ENCODE measurements at places on chromosomes 3 and 15. TPM values are rescaled to one million over a fixed set of nuclear protein-coding genes. Genes with fewer than 3 reads are reported as not detected.

- DNase-seq: no peak
Measured at GRCh38 chr3:144424606-144425005, 453.0 kb downstream of the DIPK2A start.

- DNase-seq: no peak
Measured at GRCh38 chr15:77018796-77019505, 24.0 kb downstream of the PSTPIP1 start.

DNA sequence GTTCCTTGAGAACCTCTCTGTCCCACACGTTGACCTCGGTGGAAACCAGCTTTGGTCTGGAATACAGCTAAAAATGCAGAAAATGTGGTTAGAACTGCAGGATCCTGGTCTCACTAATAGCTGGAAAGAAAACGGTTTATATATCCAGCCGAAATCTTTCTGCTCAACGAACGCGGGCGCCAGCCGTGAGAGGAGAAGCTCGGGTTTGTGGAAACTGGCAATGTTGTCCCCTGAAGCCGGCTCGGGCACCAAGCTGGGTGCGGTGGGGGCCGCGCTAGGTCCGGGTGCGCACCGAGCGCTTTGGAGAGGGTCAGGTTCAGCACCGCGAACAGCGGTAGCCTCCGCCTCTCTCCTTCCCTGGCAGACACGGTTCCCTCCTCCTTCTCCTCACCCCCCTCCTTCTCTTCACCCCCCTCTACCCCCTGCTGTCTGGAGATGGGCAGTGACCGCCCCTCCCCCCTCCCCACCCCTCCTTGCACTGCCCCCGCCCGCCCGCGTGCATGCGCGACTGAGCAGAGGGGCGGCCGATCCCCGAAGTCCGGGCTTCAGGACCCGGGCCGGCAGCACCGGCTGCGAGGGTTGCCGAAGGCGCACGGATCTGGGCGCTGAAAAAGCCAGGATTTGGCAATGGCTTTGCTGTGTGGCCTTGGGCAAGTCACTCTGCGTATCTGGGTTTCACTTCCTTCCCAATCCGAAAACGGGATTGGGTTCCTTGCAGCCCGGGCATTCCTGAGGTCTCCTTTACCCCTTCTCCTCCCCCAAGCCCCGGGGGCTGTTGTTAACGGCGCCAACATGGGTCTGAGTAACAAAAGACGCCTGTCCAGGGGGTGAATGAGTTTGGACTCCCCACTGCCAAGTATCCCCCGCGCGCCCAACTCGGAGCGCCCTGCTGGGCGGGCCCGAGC is at the start of gene SKOR1:
Gene SKOR1 (plus strand): TSS at position 534 of the 905 bp plus-strand sequence. CDS start 94 bp downstream, at position 628.
- DNase-seq: no peak

DNA sequence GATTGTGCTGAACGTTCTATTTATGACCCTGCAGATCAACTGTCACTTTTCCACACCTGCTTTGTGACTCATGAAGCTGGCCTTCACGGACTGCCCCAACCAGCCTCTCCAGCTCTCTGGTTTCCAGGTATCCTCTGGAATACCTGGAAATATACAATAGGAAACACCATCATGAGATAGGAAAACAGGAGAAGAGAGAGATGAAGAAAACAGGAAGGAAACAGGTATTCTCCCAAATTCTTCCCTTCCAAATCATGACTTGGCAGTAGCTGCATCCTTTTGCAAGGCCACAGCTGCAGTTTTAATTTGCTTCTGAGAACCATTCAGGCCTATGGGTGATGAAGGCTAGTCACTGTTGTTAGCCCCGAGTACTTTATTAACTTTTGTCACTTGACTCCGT is 909.1 kb downstream of the EPHA3 start:
- no peak for DNase-seq

- no peak for DNase-seq
Measured at GRCh38 chr3:45774581-45775521, 21.5 kb downstream of the SLC6A20 start.

DNA sequence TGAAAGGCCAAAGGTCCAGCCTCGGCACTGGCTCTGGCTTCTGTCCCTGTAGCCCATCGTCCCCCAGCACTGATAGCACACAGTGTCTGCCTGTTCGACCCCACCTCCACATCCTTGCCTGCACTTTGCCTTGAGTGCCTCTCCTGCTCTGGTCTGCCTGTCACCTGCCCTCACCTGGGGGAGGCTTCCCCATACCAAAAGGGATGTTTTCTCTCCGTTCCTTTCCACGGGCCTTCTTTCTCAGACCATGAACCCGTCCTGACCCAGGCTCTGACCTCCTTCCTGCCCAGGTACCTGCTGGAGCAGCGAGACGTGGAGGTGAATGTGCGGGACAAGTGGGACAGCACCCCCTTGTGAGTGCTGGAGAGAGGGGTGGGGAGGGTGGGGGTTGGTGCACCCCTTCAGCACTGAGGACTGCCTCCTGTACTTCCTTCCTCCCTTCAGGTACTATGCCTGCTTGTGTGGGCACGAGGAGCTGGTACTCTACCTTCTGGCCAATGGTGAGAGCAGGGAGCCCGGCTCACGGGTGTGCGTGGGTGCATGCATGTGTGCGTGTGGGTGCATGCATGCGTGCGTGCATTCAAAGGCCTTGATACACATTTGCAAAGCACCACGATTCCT is 1.5 kb downstream of the ABTB1 start:
- peak; percentile 12 for DNase-seq

GRCh38 chr3:177831361-177831760 is 634.1 kb upstream of the TBL1XR1 start:
- DNase-seq: no peak

DNA sequence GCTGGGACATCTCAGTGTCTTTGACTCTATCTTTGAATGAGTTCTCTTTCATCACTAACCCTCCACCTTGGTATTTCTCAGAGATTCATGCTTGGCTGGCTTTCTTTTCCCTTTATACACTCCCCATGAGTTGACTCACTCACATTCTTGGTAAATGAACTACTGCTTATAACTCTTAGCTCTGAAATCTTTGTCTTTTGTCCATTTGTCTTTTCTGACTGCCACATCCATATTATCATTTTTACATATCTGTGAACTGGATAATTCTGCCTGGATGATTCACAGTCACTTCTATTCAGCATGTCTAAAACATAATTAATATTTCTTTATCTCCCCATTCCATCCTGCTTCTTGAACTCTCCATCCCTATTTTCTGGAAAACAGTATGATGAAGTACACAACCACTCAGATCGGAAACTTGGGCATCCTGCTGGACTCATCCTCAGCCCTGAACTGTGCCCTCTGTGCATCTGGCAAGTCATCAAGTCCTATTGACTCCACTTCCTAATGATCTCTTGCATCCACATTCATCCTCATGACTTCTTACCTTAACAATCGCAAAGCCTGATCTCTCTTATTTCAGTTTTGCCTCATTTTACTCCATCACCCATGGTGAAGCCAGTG is 66.9 kb downstream of the KCNAB1 start:
- DNase-seq: no peak

DNA sequence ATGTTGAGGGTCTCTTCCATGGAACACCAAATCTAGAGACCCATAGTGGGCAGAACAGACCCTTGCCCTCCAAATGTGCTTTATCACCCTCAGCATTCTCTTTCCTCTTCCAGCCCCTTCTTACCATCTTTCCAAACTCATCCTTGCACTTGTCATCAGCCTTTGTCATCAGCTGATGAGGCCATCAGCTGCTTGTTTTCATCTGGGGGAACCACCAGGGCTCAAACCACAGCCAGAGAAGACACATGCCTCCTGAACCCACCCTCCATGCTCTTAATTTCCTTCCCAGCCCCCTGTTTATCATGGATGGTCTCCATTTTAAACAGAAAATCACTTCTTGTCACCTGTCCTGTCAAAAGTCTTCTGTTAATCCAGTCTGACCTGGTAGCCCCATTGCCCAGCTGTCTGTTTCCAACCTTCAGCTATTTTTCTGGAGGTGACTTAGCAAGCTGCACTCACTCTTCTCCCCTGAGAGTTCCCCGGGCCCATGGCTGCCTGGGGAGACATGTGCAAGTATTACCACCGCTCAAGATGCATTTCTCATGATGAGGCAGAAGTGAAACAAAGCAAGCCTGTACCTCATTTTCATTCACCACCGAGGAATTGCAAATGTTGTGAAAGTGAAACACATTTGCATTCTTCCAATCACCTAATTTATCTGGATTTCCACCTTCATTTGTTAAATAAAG is 14.7 kb upstream of the SYNM start:
- peak; percentile 36 for DNase-seq

DNA sequence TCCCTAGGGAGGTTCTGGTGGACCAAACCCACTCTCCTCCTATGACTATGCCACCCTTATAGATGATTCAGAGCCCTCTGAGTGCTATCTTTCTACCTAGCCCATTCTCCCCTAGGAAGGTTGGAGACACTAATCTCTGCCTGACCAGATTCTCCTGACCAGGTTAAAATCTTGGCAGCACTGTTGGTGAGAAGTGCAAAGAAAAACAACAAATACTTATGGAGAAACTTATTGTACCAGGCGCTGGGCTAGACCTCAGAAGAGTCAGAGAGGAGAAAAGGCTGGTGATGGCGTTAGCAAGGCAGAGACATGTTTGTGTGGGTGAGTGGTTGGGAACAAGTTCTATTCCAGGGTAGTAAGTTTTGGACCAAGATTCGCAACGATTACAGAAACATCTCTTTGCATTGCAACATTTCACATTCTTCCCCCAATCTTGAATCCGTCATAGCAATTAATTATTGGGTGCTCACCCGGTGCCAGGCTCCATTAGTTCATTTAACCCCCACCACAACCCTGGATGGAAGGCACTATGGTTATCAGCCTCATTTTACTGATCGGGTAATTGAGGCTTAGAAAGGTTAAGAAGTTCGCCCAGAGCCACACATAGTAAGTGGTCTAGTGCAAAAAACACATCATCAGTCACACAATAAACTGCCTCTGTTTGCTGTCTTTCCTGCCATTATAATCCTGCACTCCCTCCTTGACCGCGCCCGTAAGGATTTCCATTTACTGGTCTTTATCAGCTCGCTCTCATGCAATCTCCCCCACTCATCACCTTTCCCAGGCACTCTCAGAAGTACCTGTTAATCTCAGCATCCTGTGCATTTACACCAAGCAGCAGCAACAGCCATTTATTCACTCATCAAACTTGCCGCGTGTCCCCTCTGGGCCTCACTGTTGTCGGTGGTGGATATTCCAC is 655 bp upstream of the TSPAN3 start:
- no peak for DNase-seq

DNA sequence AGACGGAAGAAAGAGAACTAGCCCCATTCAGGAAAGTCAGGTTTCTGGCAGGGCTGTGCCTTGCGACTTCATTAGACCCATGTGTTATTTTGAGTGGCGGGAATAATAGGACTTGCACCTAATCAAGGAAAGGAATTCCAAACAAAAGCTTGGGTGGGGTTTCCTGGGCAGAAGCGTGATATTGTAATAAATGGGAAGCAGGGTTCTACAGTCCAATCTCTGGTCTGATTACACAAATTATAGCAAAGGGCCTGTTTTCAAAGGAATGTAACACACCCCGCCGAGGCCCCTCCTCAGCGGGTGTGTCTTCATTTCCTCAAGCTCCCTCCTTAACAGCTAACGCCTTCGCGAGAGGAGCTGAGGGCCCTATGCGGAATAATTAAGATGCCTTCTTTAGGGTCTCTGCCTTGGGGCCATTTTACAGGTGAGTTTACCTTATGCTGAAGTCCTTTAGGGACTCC is 396.0 kb upstream of the C2CD4B start:
- DNase-seq: no peak

DNA sequence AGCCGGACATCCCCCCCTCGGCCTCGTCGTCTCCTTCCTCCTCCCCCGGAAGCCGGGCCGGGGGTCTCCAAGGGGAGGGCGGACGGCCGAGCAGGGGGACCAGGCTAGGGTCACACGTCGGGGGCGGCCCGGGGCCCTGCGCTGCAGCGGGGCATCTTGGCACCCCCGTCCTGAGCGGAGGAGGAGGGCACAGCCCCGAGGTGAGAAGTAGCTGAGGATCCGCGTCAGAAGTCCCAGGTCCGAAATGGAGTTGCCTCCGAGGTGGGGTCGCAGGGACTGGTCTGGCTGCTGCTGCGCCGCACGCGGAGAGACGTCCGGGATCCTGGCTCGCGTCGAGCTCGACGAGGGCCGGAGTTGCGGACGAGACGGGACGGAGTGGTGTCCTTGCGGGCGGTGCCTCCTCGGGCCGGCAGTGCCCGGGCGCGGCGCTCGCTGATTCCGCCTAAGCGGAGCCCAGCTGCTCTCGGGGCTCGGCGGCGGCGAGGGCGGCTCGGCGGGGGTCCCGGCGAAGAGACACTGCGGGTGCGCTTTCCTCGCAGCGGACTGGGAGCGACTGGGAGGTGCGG is at the start of gene ADCY5:
Gene ADCY5 (minus strand): TSS at position 555 of the 566 bp plus-strand sequence. CDS start 545 bp downstream, at position 10.
- peak; percentile 23 for DNase-seq

DNA sequence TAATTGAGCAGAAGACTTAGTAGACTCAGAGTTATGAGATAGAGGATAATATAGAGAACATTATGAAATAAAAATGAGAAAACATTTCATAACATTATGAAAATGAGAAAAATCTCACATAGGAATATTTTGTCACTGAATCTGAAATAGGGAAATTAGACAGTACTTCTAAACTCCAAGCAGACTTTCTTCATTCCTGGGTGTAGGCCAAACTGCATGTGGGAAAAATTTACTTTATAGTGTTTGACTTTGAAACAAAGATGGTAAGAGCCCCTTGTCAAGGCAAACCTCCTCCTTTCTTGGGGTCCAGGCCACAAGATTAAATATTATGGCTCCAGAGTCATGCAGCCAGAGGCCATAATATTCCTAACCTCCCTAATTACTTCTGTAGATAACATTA is 6.7 kb upstream of the OR5H14 start:
- no peak for DNase-seq

DNA sequence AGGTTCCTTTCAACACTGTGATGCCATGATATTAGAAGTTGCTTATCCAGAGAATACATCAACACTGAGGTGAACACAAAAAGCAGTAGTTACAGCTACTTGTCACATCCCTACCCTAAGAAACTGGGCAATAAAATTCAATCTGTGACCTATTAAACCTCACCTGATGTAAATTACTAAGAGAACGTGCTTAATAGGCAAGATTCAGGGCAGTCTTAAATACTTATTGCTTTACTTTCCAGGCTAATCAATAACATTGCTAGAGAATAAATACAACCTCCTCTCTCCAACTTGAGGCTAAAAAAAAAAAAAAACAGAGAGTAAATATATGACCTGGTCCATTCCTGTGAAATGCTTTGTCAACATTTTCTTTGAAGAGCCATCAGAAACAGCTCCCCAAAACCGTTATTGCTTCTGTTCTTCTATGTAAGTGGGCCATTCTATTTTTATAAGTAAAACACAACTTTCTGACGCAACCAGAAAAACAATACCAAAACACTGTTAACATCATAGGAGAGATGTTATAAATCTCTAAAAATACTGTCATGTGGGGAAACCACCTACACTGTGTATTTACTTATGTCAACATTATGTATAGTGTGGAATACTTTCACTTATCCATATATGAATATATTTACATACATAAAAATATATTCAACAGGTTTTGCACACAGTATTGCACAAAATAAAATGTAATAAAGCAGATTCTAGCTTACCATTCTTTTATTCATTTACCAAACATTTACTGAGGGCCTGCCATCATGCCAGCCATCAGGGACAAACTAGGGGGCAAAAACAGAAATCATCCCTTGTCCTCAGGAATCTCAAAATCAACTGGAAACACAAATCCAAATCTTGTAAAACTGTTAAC is 2.7 kb downstream of the NKIRAS1 start:
- no peak for DNase-seq

Gene ANKRD34C
- not detected for total RNA-seq

Gene CPNE4
- not detected for total RNA-seq

Gene DPPA2
- total RNA-seq: not detected

Gene SH2D7
- not detected for total RNA-seq

Gene NAALADL2
- not detected for total RNA-seq

Gene CYP8B1
- total RNA-seq: not detected

Gene LSAMP
- 0.02 TPM for total RNA-seq

Gene PDZRN3
- total RNA-seq: not detected

Gene TSPAN3
- 113 TPM for total RNA-seq

Gene FAM107A
- not detected for total RNA-seq

Gene HTD2
- 11.4 TPM for total RNA-seq

Gene CLCN2
- total RNA-seq: 3.5 TPM

Data from activated B cell treated with CpG ODN at 0.5 μM for 24 hours (primary cell).